Gastrocnemius medialis (tissue), 4 donors: ENCODE measurements at places on chromosomes 4 and X. TPM values are rescaled to one million over a fixed set of nuclear protein-coding genes. Genes with fewer than 3 reads are reported as not detected.

- DNase-seq, result no peak
- no peak overlapping the region for H3K27ac ChIP-seq
- no peaks in the 10 kb centered on the region for H3K4me1 ChIP-seq
- H3K4me3 ChIP-seq, result no peak overlapping the region
- no peaks in the 10 kb centered on the region for H3K27me3 ChIP-seq
Measured at GRCh38 chrX:28901637-28902036, 314.4 kb downstream of the IL1RAPL1 start.

- H3K36me3 ChIP-seq, result no peaks in the 10 kb centered on the region
- peak within 1 kb of the TSS; percentile 75 for H3K27ac ChIP-seq
- no peaks in the 10 kb centered on the region for H3K27me3 ChIP-seq
- H3K4me1 ChIP-seq, result peaks cover 5% of the 10 kb centered on the region
- peak; percentile 49 for DNase-seq
- H3K4me3 ChIP-seq, result peak within 1 kb of the TSS; percentile 71
Measured at GRCh38 chrX:107118322-107119147, at the start of gene RBM41. Gene RBM41 (minus strand): TSS chrX:107118822. CDS start chrX:107118773, 49 bp downstream.

C4orf50 gene
- total RNA-seq, result not detected

- no peak overlapping the region for H3K4me3 ChIP-seq
- H3K27me3 ChIP-seq, result no peaks in the 10 kb centered on the region
- no peaks in the 10 kb centered on the region for H3K36me3 ChIP-seq
- no peak for DNase-seq
- H3K27ac ChIP-seq, result no peak overlapping the region
Measured at GRCh38 chrX:78979789-78980464, 34.7 kb downstream of the P2RY10 start.

DNA sequence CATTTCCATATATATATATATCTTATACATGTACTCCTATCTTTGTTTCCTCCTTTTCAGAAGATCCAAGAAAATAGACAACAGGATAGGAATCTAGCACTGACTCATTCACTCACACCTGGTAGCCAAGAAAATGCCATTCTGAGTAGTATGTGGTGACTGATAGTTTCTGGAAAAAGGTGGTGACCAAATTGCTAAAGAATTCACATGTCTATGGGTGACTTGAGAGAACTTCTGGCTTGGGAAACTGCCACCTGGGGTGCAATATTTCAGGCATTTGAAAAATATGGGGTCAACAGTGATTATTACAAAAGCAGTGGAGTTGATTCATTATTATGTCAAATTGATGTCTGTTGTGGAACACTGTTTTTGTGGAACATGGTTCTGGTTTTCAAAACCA, 605.1 kb downstream of the PCDH18 start:
- H3K27me3 ChIP-seq, result no peaks in the 10 kb centered on the region
- no peak overlapping the region for H3K27ac ChIP-seq
- H3K4me3 ChIP-seq, result no peak overlapping the region
- H3K4me1 ChIP-seq, result no peaks in the 10 kb centered on the region
- DNase-seq, result no peak

DNA sequence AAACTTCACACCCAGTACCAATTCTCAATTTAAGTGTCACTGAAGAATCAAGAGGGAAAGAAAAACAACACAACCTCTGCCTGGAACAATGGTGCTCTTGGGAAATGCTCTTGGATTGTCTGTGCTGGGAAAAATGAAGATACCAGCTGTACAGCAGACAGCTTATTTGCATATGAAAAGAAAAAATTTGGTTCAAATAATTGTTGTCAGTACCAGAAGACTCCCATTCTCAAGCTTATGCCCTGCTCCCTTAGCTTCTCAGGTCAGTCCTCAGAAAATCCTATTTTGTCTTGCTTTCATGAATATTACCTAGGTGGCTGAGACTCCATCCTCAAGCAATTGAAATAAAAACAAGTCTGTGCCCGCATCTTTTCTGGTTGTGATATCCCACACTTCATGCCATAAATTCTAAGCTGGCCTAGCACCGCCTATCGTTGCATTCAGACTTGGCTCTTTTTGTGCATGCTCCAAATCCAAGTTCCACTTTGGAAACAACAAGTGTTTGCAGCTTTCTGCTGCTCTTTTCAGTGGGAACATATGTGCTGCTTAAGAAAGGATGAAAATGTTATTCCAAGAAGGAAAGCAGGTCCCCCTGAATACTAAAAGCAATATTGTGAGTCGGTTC, 431.6 kb downstream of the INPP4B start:
- no peak overlapping the region for H3K27ac ChIP-seq
- H3K36me3 ChIP-seq, result no peaks in the 10 kb centered on the region
- no peak for DNase-seq

GRCh38 chr4:127732623-127733328, 2.6 kb downstream of the SLC25A31 start:
- no peaks in the 10 kb centered on the region for H3K4me1 ChIP-seq
- H3K27ac ChIP-seq, result no peak overlapping the region
- DNase-seq, result no peak
- H3K4me3 ChIP-seq, result no peak overlapping the region
- no peaks in the 10 kb centered on the region for H3K27me3 ChIP-seq

CENPVL1 gene
- not detected for total RNA-seq

PFKFB1 gene
- 40.1 TPM for total RNA-seq

EREG gene
- 0.07 TPM for total RNA-seq

- no peak overlapping the region for H3K4me3 ChIP-seq
- DNase-seq, result no peak
- H3K36me3 ChIP-seq, result no peaks in the 10 kb centered on the region
Measured at GRCh38 chrX:38726612-38727011, 74.6 kb upstream of the MID1IP1 start.

DNA sequence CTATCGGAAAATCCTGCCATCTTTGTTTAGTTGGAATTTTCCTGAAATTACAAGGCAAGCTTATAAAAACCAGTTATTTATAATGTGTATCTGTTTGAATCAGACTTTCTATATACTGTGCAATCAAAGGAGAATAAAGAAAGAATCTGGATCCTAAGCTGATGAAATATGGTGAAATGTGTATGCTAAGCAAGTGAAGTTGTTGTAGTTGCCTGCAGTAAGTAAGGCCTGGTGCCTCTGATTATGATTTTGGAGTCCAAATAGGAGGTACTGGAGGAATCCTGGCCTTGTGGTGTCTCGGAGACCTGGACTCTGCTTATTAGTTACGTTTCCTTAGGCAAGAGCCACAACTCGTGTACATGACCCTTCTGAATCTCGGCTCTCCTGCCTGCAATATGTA, 13.1 kb upstream of the FREM3 start:
- DNase-seq, result no peak
- H3K4me1 ChIP-seq, result no peaks in the 10 kb centered on the region
- no peak overlapping the region for H3K27ac ChIP-seq
- H3K27me3 ChIP-seq, result no peaks in the 10 kb centered on the region
- H3K4me3 ChIP-seq, result no peak overlapping the region

CXorf49 gene
- not detected for total RNA-seq

DNA sequence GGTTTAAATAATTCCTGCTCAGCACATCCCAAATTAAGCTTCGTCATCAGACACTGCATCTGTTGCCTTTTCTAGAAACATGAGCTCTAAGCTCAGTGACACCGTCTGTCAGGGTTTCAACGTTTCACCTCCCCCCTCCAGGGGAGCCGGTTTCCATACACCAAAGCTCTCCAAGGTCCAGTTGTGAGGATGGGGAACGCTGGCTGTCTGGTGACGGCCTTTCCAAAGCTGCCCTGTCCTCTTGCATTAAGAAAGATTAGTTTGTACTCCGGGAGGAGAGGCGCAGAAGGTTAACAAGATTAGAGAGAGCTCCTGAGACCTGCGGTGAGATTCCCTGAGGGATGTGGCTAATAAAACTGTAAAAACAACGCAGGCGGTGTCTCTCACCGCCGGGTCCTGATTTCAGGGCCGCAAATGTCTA, 43.2 kb downstream of the ASMT start:
- no peak overlapping the region for H3K4me3 ChIP-seq
- no peak for DNase-seq
- no peak overlapping the region for H3K27ac ChIP-seq
- H3K4me1 ChIP-seq, result no peaks in the 10 kb centered on the region

L1CAM gene
- 0.41 TPM for total RNA-seq

- H3K4me1 ChIP-seq, result no peaks in the 10 kb centered on the region
- H3K27me3 ChIP-seq, result no peaks in the 10 kb centered on the region
- H3K4me3 ChIP-seq, result no peak overlapping the region
Measured at GRCh38 chr4:121989715-121990114, 37.9 kb upstream of the TRPC3 start.

DNA sequence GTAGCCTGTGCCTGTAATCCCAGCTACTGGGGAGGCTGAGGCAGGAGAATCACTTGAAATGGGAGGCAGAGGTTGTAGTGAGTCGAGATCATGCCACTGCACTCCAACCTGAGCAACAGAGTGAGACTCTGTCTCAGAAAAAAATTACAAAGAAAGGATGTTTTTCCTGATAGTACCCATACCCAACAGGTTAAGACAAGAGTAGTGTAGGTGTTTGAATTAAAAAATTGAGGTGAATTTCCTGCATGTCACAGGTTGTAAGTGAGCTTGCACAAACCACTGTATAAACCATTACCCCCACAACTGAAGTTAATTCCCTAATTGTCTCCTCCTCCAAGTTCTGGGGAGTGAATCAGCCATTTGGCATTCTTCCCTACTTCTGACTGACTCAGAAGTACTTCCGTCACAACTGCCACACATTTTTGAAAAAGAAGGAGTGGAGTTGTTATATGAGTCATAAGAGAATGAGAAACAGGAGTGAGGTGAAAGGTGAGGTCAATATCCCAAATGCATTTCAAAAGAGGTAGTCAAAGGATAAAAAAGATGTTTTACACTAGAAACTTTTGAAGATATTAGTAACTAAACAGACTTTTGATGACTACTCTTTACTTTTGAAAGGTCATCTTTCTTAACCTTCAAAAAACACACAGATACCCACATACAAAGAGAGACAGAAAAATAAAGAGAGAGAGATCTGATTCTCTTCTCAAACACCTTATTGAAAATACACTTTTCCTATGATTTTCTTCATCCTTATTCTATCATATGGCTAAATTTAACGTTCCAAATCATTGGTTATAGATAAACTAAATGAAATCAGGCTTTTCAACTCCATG, 134.5 kb downstream of the BTC start:
- no peaks in the 10 kb centered on the region for H3K36me3 ChIP-seq
- H3K4me1 ChIP-seq, result no peaks in the 10 kb centered on the region
- H3K27me3 ChIP-seq, result no peaks in the 10 kb centered on the region
- no peak overlapping the region for H3K27ac ChIP-seq
- no peak for DNase-seq

GRCh38 chr4:140426610-140427105, 790 bp downstream of the CLGN start:
- peaks cover 4% of the 10 kb centered on the region for H3K4me1 ChIP-seq
- H3K4me3 ChIP-seq, result peak overlapping the region; percentile 63
- DNase-seq, result no peak
- H3K36me3 ChIP-seq, result no peaks in the 10 kb centered on the region

- DNase-seq, result no peak
- no peaks in the 10 kb centered on the region for H3K36me3 ChIP-seq
- H3K27ac ChIP-seq, result no peak overlapping the region
- H3K4me3 ChIP-seq, result no peak overlapping the region
- H3K27me3 ChIP-seq, result no peaks in the 10 kb centered on the region
- H3K4me1 ChIP-seq, result no peaks in the 10 kb centered on the region
Measured at GRCh38 chr4:94352163-94352562, 9.5 kb upstream of the HPGDS start.

- no peaks in the 10 kb centered on the region for H3K36me3 ChIP-seq
- no peak for DNase-seq
- no peak overlapping the region for H3K27ac ChIP-seq
- H3K4me3 ChIP-seq, result no peak overlapping the region
Measured at GRCh38 chr4:165805406-165805805, 67.6 kb upstream of the TLL1 start.

GRCh38 chr4:46830971-46831454, 78.0 kb downstream of the COX7B2 start:
- no peak overlapping the region for H3K27ac ChIP-seq
- no peak for DNase-seq
- H3K27me3 ChIP-seq, result no peaks in the 10 kb centered on the region
- no peak overlapping the region for H3K4me3 ChIP-seq
- no peaks in the 10 kb centered on the region for H3K4me1 ChIP-seq
- no peaks in the 10 kb centered on the region for H3K36me3 ChIP-seq

MSL3 gene
- 22.8 TPM for total RNA-seq

DNA sequence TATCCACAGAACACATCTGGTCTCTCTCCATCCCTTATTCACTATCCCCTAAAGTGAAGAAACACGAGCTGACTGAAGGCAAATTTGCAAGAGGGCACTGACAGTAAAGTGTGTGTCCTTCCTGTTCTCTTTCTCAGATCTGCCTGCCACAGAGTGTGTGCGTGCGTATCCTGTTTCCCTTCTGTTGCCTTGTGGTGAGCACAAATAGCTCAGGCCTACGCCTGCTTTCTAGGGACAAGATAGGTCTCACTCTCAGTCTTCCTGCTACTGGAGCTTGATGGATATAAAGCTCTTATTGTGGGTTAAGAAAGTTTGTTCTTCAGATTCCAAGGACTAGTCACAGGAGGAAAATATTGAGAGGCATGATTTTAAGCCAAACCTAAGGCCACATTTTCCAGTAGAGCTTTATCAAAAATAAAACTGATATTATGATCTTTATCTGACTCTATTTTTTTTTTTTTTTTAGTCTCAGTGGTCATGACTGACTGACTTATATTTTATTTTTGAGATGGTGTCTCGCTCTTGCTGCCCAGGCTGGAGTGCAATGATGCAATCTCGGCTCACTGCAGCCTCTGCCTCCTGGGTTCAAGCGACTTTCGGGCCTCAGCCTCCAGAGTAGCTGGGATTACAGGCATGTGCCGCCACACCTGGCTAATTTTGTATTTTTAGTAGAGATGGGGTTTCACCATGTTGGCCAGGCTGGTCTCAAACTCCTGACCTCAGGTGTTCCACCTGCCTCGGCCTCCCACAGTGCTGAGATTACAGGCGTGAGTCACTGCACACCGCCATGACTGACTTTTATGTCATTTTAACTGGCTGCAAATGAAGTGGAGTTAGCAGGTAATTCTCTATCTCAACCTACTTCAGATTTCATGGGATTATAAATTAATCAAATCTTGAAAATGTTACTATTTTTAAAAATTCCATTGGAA, 140.3 kb upstream of the SH3RF1 start:
- H3K4me3 ChIP-seq, result no peak overlapping the region
- peak; percentile 11 for DNase-seq
- no peaks in the 10 kb centered on the region for H3K36me3 ChIP-seq

MAGEB2 gene
- total RNA-seq, result not detected

DNA sequence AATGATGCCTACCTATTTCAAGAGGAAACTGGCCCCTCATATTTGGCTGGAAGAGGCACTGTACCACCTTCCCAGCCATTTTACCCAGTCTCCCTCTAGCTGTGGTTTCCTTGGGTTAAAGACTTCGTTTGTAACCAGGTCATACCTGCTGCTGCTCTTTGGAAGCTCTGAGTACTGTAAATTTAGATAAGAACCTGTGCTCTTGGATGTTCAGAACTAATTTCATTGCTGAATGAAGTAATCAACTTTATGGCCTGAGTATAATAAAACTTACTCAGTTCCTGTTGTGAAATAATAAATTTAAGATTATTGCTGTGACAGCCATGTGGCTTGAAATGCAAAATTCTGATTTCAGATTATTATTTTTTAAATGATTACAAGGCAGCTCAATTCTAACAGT, 12.2 kb downstream of the MTTP start:
- H3K27me3 ChIP-seq, result no peaks in the 10 kb centered on the region
- H3K36me3 ChIP-seq, result no peaks in the 10 kb centered on the region
- no peak overlapping the region for H3K4me3 ChIP-seq
- H3K27ac ChIP-seq, result no peak overlapping the region

GRCh38 chr4:78776079-78776728, at the start of gene BMP2K:
Gene BMP2K (plus strand): TSS chr4:78776350. CDS start chr4:78776544, 194 bp downstream.
- H3K36me3 ChIP-seq, result no peaks in the 10 kb centered on the region
- H3K27me3 ChIP-seq, result no peaks in the 10 kb centered on the region
- peaks cover 40% of the 10 kb centered on the region for H3K4me1 ChIP-seq

- DNase-seq, result no peak
- H3K4me3 ChIP-seq, result no peak overlapping the region
- no peaks in the 10 kb centered on the region for H3K4me1 ChIP-seq
- H3K27me3 ChIP-seq, result no peaks in the 10 kb centered on the region
Measured at GRCh38 chr4:173591760-173592159, 61.7 kb upstream of the HAND2 start.

SLITRK4 gene
- total RNA-seq, result 40.9 TPM
